Airway epithelial cell (primary cell): ENCODE measurements at places on chromosomes 6 and 20. TPM values are rescaled to one million over a fixed set of nuclear protein-coding genes. Genes with fewer than 3 reads are reported as not detected.

Gene LRRC73
- 0.05 and 0.21 TPM in 2 replicates for total RNA-seq

Gene GRIK2
- total RNA-seq = 0.07 and 1.9 TPM in 2 replicates

Gene SLC24A3
- 0.07 and 0.09 TPM in 2 replicates for total RNA-seq

Gene NDUFAF4
- total RNA-seq = 31.7 and 43.2 TPM in 2 replicates

Gene SPTLC3
- 4.6 and 7.1 TPM in 2 replicates for total RNA-seq

Gene ANKEF1
- 6.6 and 9.0 TPM in 2 replicates for total RNA-seq

Gene TP53TG5
- not detected in 2 replicates for total RNA-seq

Gene CNBD2
- 5.2 and 12.3 TPM in 2 replicates for total RNA-seq

Gene C20orf141
- not detected in 2 replicates for total RNA-seq

Gene FAM209A
- 0.37 TPM in 1 of 2 replicates, not detected in the other for total RNA-seq

Gene NR2E1
- total RNA-seq = not detected in 2 replicates
